ENCODE measurements at places on chromosomes 3 and 15.
A peak's percentile ranks its signal among the peaks of the same experiment; 100 is the strongest.

DNA sequence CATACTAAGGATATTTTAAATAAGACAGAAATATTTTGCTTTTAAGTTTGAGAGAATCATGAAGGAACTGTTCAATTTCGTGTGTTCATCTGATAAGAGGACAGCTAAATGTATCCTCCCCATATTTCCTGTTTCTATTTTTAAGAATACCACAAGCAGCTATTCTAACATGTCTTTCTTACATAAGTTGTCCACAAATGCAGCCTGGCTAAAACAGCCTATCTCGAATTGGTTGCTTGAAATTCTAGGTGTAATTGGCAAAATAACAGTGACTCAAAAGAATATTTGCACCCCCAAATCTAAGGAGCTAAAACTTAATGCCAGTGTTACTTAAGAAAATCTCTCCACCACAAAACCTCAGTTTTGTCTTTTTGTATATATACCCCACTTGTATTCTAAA is 35.0 kb downstream of the BTLA start:
- DNase-seq, result no peak

DNA sequence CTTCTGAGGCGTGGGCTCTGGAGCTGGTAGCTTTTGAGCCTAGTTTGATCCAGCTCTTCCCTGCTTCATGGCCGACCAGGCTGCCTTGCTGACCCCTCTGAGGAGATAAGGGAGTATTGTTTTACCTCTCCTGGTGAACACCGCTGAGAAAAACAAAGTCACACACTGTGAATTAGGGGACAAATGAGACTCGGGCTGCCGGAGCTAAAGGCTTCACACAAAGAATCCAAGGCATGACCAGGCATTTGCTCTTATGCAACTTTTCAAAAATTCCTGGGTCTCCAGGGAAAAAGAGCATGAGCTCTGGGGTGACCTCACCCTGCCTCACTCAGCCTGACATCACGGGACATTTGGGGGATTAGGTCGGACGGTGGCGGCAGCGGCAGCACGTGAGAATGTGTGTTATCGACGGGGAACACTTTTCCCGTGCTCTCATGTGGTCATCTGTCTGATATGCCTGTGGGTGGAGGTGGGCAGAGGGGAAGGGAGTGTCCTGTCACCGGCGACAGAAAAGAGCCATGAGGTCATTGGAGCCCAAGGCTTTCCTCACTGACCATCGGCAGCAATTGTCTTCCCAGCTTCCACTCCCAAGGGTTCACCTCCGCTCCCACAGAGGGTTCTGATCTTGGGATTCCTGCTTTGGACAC is 61.0 kb downstream of the TMEM44 start:
- no peak for DNase-seq

DNA sequence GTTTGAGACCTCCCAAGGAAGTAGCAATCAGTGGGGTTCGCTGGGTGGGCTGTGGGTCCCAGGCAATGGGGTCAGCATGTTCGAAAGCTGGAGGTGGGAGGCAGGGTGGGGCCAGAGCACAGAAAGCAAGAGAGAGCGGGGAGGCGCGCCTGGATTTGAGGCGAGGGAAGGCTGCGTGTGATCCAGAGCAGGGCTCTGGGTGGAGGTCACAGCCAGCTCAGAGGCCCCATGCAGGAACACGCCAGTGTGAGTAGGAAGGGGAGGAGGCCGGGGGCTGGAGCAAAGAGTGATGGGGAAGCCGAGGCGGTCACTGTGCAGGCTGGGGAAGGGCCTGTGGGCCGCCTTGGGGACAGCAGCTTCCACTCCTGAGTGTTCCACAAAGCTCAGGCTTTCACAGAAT is 8.8 kb downstream of the DNAJB8 start:
- no peak for DNase-seq

- DNase-seq, result no peak
Measured at GRCh38 chr15:50506121-50506520, 40.3 kb downstream of the USP50 start.

DNA sequence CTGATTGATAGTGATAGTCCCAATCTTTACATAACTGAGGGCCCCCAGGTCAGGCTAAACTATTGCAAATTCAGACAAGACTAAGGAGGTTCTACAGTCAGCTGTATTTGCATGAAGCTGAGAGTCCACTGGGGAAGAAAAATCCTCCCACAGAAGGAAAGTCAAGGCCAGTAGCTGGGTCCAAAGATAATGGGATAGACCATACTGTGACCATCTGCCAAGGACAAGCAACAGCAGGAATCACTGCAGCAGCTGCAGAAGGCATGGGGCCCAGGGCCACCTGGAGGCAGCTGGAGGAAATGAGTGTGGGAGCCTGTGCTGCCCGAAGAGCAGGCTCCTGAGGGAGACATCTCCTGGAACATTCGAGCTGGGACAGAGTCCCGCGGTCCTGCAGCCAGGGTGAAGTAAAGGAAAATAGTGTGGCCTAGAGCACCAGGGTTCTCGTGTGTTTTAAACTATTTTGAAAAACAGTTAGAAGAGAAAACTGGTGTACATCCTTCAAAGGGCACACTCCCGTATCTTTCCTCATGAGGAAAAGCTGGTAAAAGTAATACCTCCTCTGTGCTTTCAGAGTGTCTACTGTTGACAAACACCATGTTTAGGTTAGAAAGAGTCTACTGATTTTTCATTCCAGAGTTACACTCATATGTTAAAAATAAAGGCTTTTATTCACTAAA is 13.2 kb upstream of the TMEM212 start:
- peak; percentile 33 for DNase-seq

- no peak for DNase-seq
Measured at GRCh38 chr15:38610748-38611147, 46.1 kb upstream of the RASGRP1 start.

DNA sequence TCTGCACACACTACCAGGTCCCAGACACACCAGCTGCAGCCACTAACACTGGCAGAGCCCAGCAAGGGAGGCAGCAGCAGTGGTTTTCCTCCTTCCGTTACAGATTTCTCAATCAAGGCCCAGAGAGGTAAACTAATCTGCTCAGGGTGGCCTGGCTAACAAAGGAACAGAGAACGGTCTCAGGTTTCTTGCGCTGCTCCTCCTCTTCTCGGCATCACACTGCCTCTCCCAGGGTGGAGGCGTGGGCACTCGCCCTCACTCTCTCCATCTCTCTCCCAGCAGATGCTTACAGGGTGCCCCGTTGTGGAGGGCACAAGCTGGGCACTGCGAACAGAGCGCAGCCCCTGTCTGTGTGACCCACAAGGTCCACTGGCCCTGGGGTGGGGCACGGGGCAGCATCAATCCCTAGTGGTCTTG is 228.7 kb downstream of the VPS13C start:
- no peak for DNase-seq

DNA sequence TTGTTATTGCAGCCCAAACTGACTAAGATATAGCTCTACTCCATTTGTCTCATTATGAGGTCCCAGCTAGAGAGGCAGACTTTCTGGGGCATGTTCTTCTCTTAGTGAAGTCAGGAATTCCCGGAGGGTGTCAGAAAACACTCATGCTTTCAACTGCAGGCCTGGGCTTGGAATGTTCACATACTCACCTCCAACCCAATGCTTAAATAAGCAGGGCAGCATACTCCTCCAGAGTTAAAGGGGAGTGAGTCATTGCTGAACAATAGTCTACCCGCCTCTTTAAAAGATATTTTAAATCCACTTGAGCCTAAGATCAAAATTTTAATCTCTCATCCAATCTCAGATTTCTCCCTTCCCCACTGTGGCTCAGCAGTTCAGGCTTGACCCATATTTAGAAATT is 167.8 kb upstream of the DPH6 start:
- no peak for DNase-seq

DNA sequence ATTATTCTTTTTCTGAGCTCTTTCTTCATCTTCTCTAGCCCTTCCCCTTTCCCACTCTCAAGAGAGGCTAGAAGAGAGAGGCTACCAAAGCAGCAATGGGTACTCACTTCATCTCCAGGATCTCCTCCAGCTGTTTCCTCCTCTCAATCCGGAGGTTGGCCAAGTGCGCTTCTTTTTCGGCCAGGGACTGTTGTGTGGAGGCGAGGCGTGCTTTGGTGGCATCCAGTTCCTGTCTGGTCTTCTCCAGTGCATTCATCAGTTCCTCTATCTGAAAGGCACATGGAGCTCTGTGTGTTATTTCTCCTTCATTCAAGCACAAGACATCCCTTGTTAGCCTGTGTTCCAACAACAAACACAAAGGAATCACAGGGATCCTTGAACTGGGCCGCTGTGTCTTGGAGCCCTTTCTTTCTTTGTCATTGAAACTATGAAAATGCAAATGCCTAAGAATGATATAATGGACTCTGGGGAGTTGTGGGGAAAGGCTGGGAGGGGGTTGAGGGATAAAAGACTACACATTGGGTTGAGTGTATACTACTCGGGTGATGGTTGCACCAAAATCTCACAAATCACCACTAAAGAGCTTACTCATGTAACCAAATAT is 401.3 kb upstream of the WNT5A start:
- DNase-seq, result no peak

- DNase-seq, result no peak
Measured at GRCh38 chr3:50912746-50913145, 238.0 kb downstream of the DOCK3 start.

DNA sequence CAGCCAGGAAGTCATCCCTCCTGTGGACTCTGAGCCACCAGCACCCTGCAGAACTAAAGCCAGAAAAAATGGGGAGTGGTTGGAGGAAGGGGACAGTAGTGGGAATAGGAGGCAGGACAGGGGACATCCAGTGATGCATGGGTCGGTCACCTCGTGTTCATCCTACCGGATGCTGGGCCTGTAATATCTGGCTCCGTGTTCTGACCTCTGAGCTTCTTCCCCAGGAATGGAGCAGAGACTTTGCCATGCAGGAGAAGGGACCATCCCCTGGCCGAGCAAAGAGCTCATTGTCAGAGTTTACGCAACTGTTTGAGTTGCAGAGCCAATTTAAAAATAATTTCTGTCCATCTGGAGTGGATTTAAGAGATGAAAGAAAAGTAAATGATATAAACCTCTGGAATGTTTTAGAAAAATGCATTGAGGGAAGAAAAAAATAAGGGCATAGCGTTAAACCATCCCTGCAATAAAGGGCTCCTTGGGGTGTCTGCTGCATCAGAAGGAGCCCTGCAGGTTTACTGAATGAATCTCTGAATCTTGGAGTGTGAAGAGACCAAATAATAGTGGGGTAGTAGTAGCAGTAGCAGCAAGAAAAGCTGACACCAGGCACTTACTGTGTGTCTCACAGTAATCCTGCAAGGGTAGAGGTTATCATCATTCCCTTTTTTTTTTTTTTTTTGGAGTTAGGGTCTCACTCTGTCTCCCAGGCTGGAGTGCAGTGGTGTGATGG is 70.9 kb downstream of the AAGAB start:
- DNase-seq, result no peak

DNA sequence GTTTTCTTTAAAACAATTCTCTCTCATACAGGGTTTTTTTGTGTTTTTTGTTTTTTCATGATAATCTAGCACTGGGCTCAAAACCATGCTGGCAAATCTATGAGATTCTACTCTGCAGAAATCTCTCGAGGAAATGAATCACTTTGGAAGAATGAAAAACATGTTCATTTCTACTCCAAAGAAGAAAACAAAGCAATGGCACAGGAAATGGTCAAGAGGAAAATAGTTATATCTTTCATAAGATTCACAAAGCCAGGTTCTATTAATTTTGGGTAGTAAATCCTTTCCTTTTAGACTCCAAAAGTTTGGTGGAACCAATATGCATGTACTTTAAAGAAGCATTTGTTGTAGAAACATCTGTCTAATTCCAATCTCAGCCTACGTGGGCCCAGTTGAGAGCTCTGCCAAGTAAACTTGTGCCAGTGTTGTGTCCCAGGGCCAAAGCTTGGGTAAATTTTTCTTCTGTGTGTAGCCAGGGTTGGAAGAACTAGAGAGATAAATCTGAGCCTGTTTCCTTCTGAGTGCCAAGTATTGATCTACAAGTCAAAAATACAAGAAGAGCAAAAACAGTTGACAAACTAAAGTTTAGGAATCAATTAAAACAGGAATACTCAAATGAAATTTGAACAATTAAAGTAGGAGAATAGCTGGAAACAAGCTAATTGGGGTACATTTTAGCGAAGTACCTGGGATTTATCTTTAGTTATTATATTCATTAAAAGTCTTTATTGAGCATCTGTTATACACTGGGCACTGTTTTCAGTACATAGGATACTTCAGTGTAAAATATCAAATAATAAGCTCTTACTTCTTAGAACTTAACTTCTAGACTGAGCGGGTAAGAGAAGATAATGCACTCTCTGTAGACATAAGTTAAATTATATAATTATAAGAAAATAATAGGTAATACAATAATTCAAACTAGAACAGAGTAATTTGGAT is 657.5 kb upstream of the NECTIN3 start:
- no peak for DNase-seq

DNA sequence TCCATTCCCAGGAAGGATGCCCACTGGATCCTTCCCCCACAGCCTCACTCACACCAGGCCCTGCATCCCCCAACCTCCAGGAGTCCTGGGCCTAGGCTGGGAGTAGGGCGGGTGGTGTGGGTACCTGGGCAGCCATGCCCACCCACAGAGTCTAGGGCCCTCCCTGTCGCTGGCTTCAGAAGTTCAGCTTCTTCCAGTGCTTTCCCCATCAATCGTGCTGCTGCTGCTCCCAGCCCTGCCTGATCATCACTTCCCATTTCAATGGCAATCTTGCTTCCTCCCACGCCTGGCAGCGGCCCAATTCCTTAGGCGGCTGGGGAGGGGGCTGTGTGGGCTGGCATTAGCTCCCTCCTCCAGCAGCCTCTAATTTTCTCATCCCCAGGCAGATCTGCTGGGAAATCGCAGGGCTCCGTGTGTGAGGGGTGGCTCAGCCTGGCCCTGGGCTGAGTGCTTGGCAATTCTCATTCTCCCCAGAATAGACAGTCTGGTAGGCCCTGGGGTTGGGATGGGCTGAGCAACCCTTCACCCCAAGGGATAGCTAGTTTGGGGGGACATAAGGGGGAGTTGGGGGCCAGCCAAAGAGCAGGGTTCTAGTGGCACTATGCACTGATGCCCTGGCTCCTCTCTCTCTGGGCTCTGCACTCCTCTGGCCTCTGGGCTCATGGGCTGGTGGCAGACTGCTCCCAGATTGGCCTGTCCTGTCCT is 66.4 kb downstream of the SCN5A start:
- DNase-seq, result no peak

DNA sequence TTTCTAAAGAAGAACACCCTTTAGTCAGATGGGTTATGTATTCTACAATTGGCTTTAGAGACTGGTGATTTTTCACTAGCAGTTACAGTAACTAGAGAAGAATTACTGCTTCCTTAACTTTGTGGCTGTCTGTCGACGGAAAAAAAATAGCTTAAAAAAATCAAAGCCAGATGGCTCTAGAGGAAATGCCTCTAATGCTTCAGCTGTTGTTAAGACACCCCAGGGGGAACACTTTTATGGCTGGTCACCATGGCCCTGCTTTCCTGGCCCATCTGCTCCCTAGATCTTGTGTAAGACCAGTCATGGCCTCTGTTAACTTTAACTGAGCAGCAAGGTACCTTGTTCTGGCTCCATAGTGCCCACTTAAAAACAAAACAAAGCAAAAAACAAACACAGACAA is 198.6 kb upstream of the PLSCR5 start:
- DNase-seq, result no peak

DNA sequence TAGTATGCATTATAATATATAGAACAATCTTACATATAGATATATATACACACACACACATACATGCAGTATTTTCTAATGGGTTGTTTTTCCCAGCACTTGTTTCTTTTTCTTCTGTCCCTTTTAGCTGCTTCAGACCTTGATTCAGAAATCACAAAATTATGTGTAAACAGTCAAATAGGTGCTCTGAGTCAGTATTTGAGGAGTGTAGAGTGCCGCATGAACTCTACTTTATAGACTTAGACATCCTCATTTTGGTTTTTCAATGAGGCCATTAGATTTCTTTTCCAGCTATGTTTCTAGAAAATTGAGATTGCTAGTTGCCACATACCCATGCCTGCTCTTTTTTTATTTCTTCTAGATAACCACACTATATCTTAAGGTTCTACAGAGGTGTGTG is 58.2 kb downstream of the HHLA2 start:
- DNase-seq, result no peak

Measured in NCI-H1105 treated with DMSO at 0.1 percent for 48 hours (cell line).